ENCODE measurements at places on chromosomes 13 and 19. TPM values are rescaled to one million over a fixed set of nuclear protein-coding genes. Genes with fewer than 3 reads are reported as not detected.

PSPC1 gene
- 76.5 TPM for polyA plus RNA-seq

- no peak for DNase-seq
These were observed 940.4 kb upstream of the SLC10A2 start for GRCh38 chr13:104006625-104007075.

SACS gene
- 12.1 TPM for polyA plus RNA-seq

- DNase-seq, result no peak
These were observed 172.3 kb downstream of the DIAPH3 start for GRCh38 chr13:59991395-59991794.

GRCh38 chr13:42926555-42926954 is 65.5 kb downstream of the EPSTI1 start:
- no peak for DNase-seq

DCT gene
- polyA plus RNA-seq, result 0.31 TPM

- DNase-seq, result no peak
These were observed 85.0 kb downstream of the DOCK9 start for GRCh38 chr13:98892821-98893220.

DNA sequence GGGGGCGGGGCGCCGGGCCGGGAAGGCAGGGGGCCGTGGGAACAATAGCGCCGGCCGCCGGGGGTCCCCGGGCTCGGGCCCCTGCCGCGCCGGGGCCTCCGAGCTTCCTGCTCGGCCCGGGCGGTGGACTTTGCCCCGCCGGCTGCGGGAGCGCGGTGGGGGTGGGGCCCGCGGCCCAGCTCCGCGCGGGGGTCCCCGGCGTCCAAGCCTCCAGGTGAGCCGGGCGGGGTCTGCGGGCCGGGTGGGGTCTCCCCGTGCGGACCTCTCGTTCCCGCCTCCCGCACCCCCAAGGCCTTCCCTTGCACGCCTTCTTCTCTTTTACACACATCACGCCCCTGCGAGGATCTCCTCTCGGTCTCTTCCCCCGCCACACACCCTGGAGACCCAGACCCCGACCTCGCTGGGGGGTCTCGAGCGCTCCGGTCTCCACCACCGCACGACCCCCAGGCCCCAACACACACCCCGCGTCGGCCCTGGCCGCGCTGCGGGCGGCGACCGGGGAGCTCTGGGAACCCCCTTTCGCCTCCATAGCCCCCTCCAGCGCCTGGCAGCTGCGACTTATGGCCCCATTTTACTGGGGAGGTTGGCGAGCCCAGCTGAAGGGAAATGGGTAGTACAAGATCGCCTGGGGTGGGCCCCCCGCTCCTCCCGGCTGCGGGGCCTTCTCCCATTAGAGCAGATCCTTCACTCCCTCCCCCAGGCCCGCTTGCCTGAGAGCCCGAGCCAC is 711 bp downstream of the CAMSAP3 start:
- no peak for DNase-seq

- DNase-seq, result no peak
These were observed 829 bp upstream of the ATCAY start for GRCh38 chr19:3879656-3880055.

ZNF136 gene
- polyA plus RNA-seq, result 22.0 TPM

GRCh38 chr13:30676672-30677071 is 58.7 kb upstream of the ALOX5AP start:
- no peak for DNase-seq

DNA sequence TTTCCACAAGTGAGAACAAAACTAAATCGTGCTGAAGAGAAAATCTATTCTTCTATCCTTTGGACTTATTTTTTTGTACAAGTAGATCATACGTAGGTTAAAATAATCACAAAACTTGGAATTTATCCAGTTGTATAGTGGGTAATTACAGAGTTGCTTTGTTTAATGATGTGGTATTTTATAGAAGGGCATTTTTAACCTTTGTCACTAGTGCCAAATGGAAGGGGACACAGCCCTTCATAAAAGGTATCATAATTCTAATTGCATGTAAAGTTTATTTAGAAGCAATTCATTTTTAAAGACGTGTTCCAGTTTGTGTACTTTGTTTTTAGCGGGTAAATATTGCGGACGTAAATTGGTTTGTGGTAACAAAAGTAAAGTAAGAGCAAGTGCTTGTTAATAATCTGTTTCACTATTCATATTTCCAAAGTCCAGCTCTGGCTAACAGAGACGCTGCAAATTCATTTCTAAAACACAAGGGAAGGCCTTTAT is 99.5 kb downstream of the ERCC5 start:
- DNase-seq, result no peak

HIF3A gene
- polyA plus RNA-seq, result 28.6 TPM

- no peak for DNase-seq
These were observed 656.9 kb upstream of the MIR17HG start for GRCh38 chr13:90690458-90691080.

DNA sequence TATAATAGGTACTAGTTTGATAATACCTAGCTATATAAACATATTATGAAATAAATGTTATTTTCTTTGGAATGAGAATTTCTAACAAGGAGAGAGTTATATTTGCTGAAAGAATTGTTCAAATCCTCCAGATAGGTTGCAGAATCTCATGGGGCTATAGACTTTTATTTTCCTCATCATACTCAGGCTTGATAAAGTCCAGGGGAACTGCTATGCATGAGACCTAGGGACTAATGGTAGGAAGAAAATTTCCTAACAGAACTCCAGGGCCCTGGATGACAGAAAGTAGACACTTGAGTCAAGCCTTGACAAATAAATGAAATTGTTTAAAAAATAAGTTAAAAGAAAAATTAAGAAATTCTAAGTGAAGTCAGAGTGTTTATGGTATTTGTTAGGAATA is 138.5 kb upstream of the DACH1 start:
- no peak for DNase-seq

GRCh38 chr19:8161135-8161646 is 11.8 kb upstream of the FBN3 start:
- DNase-seq, result no peak

UBA52 gene
- 751 TPM for polyA plus RNA-seq

GRCh38 chr13:62302341-62302740 is 886.7 kb upstream of the PCDH20 start:
- DNase-seq, result no peak

CERS1 gene
- polyA plus RNA-seq, result 8.3 TPM

DNA sequence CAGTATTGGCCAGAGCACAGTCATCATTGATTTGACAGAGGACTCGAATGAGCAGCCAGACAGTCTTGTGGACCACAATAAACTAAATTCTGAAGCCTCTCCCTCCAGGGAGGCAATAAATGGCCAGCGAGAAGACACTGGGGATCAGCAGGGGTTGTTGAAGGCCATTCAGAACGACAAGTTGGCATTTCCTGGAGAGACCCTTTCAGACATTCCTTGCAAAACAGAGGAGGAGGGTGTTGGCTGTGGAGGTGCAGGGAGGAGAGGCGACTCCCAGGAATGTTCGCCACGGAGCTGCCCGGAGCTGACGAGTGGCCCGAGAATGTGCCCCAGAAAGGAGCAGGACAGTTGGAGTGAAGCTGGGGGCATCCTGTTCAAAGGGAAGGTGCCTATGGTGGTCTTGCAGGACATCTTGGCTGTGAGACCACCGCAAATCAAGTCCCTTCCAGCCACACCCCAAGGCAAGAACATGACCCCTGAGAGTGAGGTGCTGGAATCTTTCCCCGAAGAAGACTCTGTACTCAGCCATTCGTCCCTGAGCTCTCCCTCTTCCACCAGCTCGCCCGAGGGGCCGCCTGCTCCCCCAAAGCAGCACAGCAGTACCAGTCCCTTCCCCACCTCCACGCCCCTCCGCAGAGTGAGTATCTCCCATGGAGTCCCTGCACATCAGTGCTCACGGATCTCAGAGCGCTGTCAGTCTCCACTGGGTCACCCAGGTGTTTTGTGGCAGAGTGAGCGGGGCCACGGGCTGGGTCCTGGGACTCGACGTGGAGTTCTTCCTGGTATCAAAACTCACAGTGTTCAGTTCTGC is 6.9 kb downstream of the CHAF1A start:
- DNase-seq, result no peak

GRCh38 chr13:40514802-40515201 is 151.6 kb downstream of the FOXO1 start:
- no peak for DNase-seq

- DNase-seq, result no peak
These were observed 799 bp downstream of the NR1H2 start for GRCh38 chr19:50377051-50377461.

IGSF23 gene
- not detected for polyA plus RNA-seq

SYDE1 gene
- polyA plus RNA-seq, result 18.4 TPM

IFNL1 gene
- polyA plus RNA-seq, result not detected

DNA sequence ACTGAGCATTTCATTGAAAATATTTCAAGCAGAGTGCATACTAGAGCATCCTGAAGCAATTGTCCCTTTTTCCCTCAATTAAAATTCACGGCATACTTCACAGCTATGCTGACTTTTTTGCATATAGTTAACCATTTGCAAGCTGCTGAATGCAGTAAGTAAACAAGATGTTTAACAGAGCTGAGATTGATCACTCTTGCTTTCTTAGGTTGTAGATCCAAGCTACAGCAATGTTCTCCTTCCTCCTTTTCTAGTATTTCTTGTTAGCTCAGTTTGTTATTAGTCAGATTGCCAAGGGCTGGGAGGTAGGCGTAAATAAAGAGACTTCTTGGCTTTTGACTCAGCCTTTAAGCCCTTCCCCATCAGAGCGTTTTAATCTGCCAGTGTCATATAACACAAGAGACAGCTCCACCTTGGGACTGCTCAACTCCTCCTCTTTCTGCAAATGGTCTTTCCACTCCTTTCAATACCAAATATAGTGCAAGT is at the start of gene SLITRK6:
Gene SLITRK6, minus strand, starts transcription at position 323 of the 486 bp plus-strand sequence. CDS start 2,911 bp downstream, outside the sequence.
- DNase-seq, result peak; percentile 28

GRCh38 chr13:73776151-73776785 is 357.9 kb downstream of the KLF12 start:
- no peak for DNase-seq

TRIM28 gene
- 669 TPM for polyA plus RNA-seq

- DNase-seq, result no peak
These were observed 104.4 kb downstream of the DOCK9 start for GRCh38 chr13:98873377-98874028.

- DNase-seq, result no peak
These were observed 25.1 kb upstream of the CACTIN start for GRCh38 chr19:3651684-3652083.

CRB3 gene
- 26.2 TPM for polyA plus RNA-seq

GRCh38 chr13:99366075-99366987 is 59.1 kb upstream of the GPR183 start:
- DNase-seq, result no peak

EDNRB gene
- 75.3 TPM for polyA plus RNA-seq

SLITRK6 gene
- 13.0 TPM for polyA plus RNA-seq

- no peak for DNase-seq
These were observed 525 bp downstream of the CARS2 start for GRCh38 chr13:110705356-110705825.

- DNase-seq, result no peak
These were observed 1074.1 kb upstream of the PCDH20 start for GRCh38 chr13:62489731-62490130.

- DNase-seq, result no peak
These were observed 57.8 kb upstream of the C1QTNF9B start for GRCh38 chr13:23955064-23955463.

DNA sequence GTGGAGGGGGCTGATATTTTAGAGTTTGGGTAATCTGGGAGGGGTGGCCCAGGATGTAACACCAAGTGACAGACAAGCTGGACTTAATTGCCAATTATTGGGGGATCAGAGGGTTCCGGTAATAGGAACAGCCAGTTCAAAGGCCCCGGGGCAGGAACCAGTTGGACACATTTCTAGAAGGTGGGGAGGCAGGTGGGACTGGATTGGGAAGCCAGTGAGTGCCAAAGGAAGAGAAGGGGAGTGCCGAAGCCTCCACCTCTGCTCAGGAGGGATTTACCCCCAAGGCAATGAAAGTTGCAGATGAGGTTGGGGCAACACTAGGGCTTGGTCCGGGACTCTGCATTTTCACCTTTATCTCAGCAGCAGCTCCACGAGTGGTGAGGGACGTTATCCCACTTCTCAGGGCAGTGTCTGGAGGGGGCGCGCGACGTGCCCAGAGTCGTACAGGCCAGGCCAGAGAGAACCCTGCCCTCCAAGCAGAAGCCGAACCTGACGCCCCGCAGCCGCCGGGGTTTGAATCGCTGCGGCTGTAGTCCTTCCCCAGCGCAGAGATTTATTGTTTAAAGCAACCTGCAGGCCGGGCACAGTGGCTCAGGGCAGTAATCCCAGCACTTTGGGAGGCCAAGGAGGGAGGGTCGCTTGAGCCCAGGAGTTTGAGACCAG is 5.7 kb upstream of the JUND start:
- DNase-seq, result no peak

DNA sequence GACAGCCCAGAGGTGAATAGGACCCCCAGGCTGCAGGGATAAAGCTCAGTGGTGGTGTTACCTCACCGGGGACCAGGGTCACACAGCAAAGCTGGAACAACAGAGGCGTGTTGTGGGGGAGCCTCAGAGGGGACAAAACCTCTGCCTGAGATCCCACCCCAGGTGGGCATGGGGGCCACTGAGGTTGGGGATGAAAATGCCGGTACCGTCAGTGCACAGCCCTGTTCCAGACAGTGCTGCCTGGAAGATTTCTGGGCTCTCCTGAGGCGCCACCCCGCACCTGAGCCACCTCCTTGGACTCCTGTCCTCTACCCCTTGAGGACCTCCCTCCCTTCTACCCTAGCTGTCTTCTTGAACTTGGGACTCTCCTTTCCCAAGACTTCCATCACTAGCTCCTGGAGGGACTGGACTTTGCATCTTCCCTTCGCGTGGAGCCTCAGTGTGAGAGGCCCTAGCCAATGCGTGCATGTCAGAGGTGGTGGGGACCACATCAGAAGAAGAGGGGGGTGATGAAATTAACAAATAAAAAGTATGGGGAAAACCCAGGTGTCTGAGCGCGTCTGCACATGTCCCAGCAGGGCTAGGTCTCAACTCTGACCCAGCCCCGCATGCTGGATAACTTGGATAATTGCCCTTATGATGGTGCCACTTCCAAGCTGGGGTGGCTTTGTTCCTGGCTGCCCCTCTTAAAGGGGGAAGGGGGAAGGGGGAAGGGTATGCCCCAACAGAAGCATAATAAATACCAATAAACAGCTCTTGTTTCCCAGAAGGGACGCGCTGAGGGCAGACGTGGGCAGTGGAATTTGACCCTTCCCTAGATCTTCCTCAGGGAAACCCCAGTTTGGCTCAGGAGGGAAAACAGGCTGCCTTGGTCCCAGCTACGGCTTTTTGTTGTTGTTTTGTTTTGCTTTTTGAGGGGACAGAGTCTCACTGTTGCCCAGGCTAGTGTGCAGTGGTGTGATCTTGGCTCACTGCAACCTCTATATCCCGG is 11.6 kb downstream of the CNFN start:
- DNase-seq, result no peak
